ENCODE measurements at places on chromosomes 12 and 14.

DNA sequence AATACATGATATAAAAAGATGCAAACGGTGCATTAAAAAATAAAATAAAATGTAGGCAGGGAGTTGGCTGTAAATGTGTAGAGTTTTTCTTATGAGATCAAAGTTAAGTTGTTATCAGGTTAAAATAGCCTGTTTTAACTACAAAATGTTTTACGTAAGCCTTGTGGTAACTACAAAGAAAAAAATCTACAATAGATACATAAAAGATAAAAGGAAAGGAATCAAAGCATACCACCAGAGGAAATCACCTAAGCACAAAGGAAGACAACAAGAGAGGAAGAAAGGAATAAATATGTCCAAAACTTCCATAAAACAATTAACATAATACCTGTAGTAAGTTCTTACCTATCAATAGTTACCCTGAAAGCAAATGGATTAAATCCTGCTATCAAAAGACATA is 12.2 kb downstream of the NELL2 start:
- no peak for DNase-seq

GRCh38 chr14:53330441-53330840 is 177.3 kb upstream of the DDHD1 start:
- DNase-seq, result no peak

DNA sequence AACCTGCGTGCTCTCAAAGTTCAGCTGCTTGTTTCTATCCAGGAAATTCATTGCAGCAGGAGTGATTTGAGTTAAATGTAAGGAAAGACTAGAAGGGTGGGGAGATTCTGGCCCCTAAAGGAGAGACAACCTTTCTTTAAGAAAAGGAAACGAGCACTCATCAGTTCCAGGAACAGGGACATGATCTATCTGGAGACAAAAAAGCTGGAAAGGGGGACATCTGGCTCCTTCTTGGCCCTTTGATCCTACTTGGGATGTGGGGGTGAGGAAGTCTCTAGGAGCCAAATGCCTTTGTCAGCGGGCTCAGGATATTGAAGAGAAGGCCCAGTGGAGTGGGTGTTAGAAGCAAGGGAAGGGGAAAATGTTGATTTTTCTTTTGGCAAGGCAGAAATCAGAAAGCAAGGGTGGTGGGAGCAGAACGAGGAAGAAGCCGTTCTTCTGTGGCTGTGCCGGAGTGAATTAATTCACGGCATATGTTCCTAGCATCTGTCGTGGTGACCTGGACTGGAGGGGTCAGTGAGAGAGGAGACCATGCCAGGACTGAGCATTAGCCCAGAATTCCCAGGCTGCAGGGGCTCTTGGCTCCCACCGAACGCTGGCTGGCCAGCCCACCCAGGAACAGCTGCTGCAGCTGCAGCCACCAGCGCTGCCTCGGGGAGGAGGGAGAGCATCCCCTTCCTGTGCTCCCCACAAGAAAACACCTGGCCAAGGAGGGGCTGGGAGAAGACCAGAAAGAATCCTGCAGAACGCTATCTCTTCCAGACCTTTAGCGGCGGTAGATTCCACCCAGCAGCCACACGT is 62.8 kb upstream of the GPATCH2L start:
- no peak for DNase-seq

DNA sequence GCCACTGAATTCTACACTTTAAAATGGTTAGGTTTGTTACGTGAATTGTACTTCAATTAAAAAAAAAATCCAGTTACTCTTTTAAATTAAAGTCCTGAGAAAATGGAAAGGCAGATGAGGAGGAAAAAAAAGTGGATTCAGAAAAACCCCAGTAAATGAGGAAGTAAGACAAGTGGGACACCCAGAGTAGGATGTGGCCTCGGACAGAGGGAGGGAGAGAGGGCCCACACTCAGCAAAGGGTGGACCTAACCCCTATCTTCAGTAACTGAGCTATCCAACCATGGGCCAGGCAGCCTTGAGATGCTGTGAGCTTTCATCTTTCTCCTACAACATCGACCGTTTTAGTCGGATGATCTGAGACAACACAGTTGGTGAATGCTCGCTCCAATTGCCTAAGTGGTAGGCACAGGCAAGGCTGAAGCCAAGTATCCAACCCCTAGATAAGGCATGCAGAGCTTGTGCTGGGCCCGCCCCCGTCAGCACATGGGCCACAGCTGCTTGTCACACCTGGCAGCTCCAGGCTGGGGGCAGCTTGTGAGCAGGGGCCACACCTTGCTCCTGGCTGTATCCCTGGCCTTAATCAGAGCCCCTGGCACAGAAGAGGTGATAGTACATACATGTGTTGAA is 142.1 kb downstream of the TTC7B start:
- DNase-seq, result no peak

DNA sequence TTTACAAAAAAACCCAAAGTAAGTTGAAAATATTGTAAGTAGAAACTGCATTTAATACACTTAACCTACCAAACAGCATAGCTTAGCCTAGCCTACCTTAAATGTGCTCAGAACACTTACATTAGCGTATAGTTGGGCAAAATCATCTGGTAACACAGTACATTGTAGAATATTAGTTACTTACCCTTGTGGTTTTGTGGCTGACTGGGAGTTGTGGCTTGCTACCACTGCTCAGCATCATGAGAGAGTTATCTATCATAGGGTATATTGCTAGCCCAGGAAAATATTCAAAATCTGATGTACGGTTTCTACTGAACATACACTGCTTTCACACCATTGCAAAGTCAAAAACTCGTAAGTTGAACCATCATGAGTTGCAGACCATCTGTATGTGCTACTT is 141.7 kb upstream of the GARIN6 start:
- no peak for DNase-seq
